ENCODE measurements at places on chromosomes 3 and 15.

DNA sequence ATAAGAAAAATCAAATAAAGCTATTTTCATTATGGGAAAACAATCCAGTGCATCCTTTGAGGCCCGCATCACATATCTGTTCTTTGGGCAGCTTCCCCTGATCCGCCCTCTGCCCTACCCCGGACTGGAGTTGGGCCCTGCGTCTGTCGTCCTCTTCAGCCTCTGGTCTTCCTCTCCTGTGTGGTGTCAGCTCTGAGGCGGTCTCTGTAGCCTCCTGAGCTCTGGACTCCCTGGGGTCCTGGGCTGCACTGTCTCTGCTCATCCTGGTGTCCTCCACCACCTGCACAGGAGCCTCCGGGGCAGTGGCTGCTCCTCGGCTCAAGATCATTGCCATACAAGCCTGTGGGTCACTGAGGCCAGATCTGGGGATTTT is 7.4 kb upstream of the SNX22 start:
- no peak for DNase-seq

GRCh38 chr3:170496026-170496867 is 77.6 kb downstream of the CLDN11 start:
- DNase-seq = no peak

DNA sequence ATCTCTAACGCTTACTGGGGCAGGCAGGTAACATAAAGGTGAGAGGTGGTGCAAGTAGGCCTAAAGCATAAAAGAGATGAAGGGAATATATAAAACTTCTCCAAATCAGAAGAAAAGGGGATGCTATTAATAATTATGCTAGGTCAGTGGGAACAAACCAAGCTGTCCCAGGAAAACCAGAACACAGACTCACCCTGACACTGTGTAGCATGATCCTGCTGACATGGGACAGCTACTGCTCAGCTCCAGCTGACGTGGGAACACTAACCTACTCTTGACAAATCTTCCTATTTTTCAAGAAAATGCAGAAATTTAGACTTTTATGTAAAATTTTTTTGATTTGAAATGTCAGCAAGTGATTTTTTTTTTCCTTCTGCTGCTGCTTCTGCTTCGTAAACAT is 203.5 kb downstream of the KCNMB2 start:
- DNase-seq = no peak

- peak; percentile 27 for DNase-seq
These were observed 1.1 kb upstream of the ECT2 start for GRCh38 chr3:172749230-172749965.

DNA sequence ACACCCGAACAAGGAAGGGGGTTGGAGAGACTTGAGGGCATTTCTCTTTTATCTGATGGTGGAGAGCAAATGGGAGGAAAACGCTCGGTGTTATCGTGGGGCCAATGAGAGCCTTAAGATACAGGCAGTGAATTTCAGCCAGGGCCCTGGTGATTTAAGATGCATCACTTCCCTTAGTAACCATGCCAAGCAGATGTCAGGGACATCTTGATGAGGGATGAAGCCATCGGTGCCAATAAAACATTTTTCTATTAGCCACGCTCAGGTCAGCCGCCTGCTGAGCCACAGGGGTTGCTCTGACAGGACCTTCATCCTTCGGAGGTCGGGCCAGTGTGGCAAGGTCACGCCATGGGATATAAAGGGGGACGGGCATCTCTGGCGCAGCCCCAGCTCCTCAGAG is 10.6 kb downstream of the IQSEC1 start:
- no peak for DNase-seq

DNA sequence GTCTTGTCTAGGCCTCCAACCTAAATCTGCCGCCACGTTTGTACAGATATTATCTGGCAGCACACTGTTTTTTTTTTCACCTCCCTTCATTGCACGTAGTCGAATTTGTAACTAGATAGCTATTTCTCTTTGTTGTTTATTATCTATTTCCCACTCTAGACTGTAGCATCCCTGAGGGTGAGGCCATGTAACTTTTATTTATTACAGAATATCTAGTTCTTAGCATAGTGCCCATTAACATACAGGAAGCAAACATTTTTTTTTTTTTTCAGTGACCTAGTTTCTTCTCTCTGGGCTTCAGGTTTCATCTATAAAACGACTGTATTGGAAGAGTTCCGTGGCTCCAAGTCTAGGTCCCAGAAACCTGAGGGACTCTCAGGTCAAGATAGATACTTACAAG is 354.3 kb downstream of the FGF12 start:
- DNase-seq = no peak

DNA sequence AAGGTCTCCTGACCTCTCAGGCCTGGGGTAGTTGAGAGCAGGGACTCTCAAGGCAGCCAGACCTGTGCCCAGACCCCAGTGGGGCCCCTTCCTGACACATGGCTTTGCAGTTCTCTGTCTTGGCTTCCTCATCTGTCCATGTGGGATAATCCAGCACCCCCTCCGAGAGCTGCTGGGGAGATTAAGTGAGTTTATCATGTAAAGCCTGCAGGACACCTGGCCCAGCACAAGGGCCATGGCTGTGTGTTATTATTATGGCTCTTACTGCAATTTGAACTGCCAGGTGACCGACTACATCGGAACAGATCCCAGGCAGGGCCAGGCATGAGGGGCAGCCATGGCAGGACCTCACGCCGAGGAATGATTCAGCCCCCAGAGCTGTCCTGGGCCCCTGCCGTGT is 12.6 kb downstream of the DUSP7 start:
- no peak for DNase-seq

- no peak for DNase-seq
These were observed 14.3 kb upstream of the PIK3R4 start for GRCh38 chr3:130760922-130761321.

GRCh38 chr15:59406446-59406845 is 31.5 kb upstream of the FAM81A start:
- DNase-seq = no peak

- DNase-seq = no peak
These were observed 63.6 kb downstream of the LINGO1 start for GRCh38 chr15:77568973-77569728.

- DNase-seq = no peak
These were observed 11.6 kb downstream of the TAMM41 start for GRCh38 chr3:11835028-11835639.

DNA sequence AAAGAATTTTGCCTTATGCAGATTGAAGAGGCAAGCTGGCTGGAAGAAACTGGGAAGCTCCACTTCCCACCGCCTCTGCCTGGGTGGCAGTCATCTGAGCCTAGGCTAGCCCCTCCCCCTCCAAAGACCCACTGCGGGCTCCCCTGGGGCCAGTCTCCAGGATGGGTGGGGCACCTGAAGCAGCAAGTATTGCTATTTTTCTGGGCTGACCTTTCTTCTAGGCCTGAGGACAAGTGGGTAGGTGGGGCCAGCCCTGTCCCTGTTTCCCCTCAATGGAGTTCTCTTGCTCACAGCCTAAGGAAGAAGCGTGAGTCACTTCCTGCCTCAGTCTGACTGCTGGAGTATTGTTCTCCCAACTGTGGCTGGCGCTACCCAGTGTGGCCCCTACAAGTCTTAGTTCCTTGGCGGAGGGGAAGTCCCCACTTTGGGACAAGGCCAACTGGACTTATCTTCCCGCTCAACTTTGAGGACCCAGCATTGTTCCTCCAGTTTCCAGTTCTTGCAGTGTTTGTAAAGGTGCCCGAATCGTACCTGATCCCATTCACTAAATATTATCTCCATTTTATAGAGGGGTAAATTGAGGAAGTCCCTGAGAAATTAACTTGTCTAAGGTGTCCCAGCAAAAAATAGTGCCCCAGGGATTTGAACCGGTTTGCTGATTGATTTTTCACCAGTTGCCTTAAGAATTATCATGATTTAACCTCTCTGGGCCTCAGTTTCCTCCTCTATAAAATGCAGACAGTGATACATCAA is 1.4 kb downstream of the FURIN start:
- DNase-seq = peak; percentile 50

- no peak for DNase-seq
These were observed 178.8 kb downstream of the CHST2 start for GRCh38 chr3:143298380-143298779.

DNA sequence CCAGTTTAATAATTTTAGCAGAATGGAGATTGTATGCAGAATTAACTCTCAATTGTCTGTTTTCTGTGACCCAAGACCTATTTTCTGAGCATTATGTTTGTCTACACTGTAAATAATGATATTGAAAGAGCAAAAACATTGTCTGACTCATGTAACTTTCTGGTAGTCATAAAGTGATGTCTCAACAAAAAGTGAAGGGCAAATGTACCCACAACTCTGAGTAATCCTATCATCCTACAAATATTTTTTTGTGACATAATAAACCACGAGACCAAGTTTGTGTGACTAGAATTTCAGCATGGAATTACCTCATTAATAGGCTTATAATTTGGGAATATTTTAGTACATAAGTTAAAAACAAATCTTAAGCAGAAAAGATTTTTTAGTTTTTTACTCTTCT is 15.4 kb upstream of the ABHD10 start:
- no peak for DNase-seq

DNA sequence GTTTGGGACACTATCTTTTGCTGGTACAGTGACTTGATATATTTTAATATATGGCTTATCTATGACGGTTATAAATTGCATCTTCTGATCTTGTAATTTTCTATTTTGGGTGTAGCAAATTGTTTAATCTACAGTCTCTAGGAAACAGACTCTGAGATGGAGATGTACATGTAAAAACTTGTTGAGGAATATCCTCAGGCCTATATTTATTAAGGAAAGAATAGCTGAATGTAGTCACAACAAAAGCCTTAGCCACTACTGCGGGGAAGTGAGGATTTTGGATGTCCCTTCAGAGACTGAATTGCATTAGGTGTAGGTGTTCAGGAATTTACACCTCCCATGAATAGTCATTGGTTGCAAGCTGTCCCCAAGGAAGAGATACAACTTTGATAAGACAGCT is 13.8 kb upstream of the OR5K3 start:
- no peak for DNase-seq

DNA sequence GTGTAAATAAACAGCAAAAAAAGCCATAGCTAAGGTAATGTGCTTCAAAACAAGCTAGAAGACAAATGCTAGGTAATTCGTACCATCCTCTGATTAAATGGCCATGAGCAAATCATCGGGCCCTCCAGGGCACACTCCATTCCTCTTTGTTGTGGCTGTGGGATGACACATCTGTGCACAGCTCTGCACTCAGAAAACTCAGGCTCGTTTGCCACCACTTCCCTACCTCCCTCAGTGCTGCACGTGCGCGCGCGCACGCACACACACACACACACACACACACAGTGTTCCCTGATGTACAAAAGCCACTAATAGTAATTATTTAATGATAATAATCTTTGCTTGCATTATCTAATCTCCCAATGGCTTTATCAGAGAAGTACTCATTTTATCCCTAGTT is 336.6 kb downstream of the FEZF2 start:
- DNase-seq = no peak
